GM12892 (cell line): ENCODE measurements at places on chromosomes 11 and 22.

DNA sequence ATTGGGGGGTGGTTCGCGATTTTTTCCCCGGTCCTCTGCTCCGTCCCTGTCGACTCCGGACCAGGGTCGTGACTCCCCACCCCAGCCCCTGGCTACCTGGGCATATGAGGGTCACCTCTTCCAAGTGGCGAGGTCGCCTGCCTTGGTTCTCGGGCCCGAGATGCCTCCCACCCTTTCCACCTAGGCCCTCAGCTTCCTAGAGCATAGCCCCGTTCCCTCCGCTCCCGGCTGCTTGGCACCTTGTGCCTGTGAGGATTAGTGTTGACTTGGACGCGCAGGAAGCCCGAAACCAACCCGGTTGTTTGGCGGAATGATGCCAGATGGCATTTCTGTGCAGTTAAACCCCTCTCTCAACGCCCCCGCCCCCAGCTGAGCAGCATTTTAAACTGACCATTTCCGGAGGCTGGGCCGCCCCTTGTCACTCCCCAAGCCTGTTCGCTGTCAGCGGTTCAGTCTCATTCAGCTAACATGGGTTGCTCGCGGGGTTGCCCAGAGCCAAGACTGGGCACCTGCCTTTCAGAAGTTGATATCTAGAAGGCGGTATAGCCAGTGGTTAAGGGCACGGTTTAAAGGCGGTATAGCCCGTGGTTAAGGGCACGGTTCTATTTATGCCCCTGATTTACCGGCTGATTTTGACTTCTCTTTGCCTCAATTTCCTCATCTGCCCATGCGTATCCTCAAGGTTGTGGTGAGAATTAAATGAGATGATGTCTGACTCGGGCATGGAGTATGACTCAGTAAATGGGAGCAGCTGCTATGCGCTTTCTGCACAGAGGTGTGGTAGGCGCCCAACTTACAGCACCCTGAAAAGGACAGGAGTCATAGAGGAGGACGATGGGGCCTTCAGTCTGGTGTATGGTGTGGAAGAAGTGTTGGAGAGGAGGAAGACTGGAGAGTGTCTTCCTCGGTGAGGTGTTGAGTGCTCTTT, 639 bp downstream of the INCENP start:
- no peak for DNase-seq

GRCh38 chr11:96155627-96156378, 187.2 kb downstream of the MAML2 start:
- peak; percentile 34 for DNase-seq

DNA sequence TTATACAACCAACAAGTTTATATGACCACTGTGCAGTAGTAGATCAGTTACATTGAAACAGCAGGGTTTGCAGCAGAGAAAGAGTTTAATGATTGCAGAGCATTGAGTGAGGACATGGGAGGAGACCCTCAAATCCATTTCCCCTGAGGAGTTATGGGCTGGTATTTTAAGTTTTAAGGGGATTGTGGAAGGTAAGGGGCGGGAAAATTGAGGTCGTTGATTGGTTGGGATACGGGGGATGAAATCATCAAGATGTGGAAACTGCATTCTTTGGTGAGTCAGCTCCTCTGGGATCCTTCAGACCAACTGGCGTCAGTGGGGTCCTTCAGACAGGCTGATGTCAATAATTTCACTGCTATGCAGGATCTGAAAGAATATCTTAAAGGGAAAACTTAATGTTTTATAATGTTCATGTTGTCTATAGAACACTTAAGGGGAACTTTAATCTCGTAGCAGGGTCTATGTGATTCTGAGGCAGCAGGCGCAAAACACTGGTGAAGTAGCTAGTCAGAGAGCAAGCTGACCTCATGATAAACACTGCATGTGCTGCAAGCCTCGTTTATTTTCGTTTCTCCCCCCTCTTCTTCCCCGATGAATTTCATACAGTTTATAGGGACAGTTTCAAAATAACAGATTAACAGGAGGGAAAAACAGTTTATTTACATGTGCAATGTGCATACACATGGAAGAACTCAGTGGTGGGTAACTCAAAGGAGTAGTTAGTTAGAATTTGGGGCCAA, 17.4 kb upstream of the BACE1-AS start:
- DNase-seq: no peak

DNA sequence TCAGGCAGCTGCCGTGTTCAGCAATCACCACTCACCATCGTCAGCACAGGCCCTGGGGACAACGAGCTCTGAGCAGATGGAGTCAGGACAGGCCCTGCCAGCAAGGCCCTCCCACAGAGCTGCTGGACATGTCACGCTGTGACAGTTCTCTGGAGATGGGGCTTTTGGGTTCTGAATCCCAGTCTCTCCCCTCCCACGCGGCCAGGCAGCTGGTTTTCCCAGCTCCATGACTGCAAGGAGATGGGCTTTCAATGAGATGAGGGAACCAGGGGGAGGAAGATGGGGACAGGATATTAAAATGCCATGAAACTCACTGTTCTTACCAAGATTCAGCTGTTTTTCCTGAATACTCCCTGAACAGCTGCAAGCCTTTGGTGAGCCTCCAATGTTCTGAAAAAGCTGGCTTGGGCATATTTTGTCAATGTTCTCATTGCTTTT, 305.9 kb downstream of the BRD1 start:
- no peak for DNase-seq

- DNase-seq: no peak
Observed at GRCh38 chr22:20380486-20380885, 13.5 kb upstream of the ZNF74 start.

- no peak for DNase-seq
Observed at GRCh38 chr11:126061707-126062678, 673 bp downstream of the CDON start.

DNA sequence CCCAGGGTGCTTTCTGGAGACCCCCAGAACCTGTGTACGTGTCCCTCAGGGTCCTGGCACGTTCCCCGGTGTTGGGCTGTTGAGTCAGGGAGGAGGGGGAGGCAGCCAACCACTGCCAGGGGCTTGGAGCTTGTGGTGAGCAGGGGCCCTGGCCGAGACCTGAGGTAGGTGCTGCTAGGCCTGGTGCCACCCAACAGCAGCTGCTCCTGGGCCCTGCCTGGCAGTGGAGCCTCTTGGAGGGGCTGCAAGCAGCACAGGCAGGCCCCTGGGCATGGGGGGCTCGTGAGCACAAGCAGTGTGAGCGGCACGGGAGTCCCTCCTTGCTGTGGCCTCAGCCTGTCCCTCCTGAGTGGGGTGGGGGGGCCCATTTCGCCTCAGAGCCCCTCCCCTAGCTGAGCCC, 7.2 kb upstream of the SELENOO start:
- no peak for DNase-seq

- no peak for DNase-seq
Observed at GRCh38 chr11:95925011-95925410, 1.1 kb upstream of the MTMR2 start.

DNA sequence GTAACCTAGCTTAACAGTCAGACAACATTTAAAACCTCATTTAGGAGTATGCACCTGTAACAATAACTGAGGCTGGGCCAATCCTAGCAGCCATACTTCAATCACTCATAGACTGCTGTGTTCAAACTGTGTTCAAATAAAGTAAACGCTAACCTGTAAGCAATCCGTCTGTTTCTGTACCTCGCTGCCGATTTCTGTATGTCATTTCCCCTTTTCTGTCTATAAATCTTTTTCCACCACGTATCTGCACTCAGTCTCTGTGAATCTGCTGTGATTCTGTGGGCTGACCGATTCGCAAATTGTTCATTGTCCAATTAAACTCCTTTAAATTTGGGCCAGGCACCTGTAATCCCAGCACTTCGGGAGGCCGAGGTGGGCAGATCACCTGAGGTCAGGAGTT, 12.3 kb downstream of the APOBEC3H start:
- DNase-seq: no peak

- no peak for DNase-seq
Observed at GRCh38 chr11:10236840-10237239, 57.2 kb downstream of the SBF2 start.

DNA sequence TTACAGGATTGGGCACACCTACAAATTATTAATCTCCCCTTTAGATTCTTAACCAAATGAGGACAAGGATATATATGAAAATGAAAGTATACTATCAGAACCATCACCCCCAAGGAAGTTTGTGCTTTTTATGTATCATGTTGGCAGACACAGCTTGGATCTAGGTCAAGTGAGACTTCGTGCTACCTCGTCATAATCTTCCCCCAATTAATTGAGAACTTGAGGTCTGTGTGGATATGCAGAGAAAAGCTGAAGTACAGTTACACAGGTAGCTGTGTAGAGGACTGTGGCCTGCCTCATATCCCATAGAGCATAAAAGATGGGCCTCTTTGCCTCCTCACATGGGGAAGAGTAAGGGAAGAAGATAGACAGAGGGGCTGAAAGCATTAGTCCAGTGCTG, 45.6 kb downstream of the DNHD1 start:
- DNase-seq: no peak
